Right ventricle myocardium inferior (tissue), 1 donor: ENCODE measurements at places on chromosomes 5 and 9. TPM values are rescaled to one million over a fixed set of nuclear protein-coding genes. Genes with fewer than 3 reads are reported as not detected.

GPR150 gene
- not detected for total RNA-seq

ADAMTS19 gene
- 0.95 TPM for total RNA-seq

CCL27 gene
- not detected for total RNA-seq

CMYA5 gene
- 886 TPM for total RNA-seq

SLC12A7 gene
- total RNA-seq: 179 TPM

ADAMTS2 gene
- total RNA-seq: 3.7 TPM

PCDHB15 gene
- 5.8 TPM for total RNA-seq

TRIM36 gene
- total RNA-seq: 0.19 TPM

DENND4C gene
- 22.0 TPM for total RNA-seq

ROPN1L gene
- total RNA-seq: not detected

AJM1 gene
- total RNA-seq: 8.6 TPM

CNOT6 gene
- 15.0 TPM for total RNA-seq

WNK2 gene
- 200 TPM for total RNA-seq

NR5A1 gene
- not detected for total RNA-seq

PFN3 gene
- not detected for total RNA-seq

CTSV gene
- not detected for total RNA-seq

ARSI gene
- 0.65 TPM for total RNA-seq

STK32A gene
- total RNA-seq: 1.1 TPM

MARCOL gene
- not detected for total RNA-seq

ZNF782 gene
- 3.1 TPM for total RNA-seq

RMRP gene
- total RNA-seq: 15,747 TPM

GDNF gene
- total RNA-seq: not detected

FOXD4L3 gene
- not detected for total RNA-seq

REEP2 gene
- 5.2 TPM for total RNA-seq

LRRC19 gene
- not detected for total RNA-seq

LCN15 gene
- 0.46 TPM for total RNA-seq

CTXN3 gene
- total RNA-seq: not detected

ISCA1 gene
- 66.5 TPM for total RNA-seq

TMEM232 gene
- 1.4 TPM for total RNA-seq

GAS1 gene
- total RNA-seq: 22.3 TPM

ALG2 gene
- 13.7 TPM for total RNA-seq

GOLM1 gene
- total RNA-seq: 4.2 TPM

NTRK2 gene
- 8.2 TPM for total RNA-seq

CENPK gene
- 2.0 TPM for total RNA-seq

SHLD3 gene
- total RNA-seq: 1.7 TPM

C8G gene
- total RNA-seq: 1.3 TPM

PCSK5 gene
- total RNA-seq: 4.5 TPM

FUBP3 gene
- 21.9 TPM for total RNA-seq

SH3RF2 gene
- 267 TPM for total RNA-seq

HK3 gene
- 6.4 TPM for total RNA-seq

PIGO gene
- 8.5 TPM for total RNA-seq

DEPDC1B gene
- 0.22 TPM for total RNA-seq

DAB2IP gene
- total RNA-seq: 53.0 TPM

TRAPPC13 gene
- total RNA-seq: 18.2 TPM

ABLIM3 gene
- 134 TPM for total RNA-seq

LCN1 gene
- total RNA-seq: not detected

OR1Q1 gene
- not detected for total RNA-seq

EFNA5 gene
- total RNA-seq: 28.5 TPM

NR6A1 gene
- total RNA-seq: 1.2 TPM

FBP2 gene
- total RNA-seq: 0.54 TPM
